ENCODE measurements at places on chromosomes 1 and 21.

DNA sequence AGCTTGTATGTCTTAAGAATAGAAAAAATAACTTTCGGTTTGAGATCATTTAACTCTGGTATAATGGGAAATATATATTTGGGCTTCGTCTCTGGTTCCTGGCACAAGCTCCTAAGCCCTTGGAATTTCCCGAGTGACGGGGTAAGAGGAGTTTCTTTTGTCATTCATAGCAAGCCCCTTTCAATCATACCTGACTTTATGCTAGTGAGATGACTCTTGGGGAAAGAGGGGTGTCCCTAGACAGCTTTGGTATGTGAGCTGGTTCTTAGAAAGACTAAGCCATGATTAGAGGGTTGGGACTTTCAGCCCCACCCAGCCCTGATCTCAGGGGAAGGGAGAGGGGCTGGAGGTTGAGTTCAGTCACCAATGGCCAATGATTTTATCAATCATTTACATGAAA is 13.9 kb upstream of the MTARC1 start:
- no peak for DNase-seq

DNA sequence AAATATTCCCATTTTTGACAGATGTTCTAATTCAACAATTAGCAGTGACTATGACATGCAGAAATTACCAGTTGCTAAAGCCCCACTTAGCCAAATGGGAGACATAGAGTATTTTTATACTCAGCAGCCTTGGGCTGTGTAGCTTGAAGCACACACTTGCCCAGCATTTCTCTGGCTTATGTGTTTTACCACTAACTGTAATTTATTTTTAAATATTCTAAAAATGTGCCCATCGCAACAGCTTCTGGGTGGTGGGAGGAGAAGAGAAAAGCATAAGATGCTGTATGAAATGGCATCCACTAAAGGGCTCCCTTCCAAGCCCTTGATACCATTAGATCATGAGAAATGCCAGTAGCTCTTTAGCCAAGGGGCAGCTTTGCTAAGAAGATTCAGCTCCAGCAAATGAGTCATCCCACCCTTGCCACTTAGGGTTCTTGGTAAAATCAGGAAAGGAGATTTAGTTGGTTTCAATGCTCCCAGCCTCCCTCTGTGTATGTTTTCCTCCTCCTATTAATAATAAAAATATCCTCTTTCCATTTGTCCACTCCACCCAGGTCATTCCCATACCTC is 462.7 kb upstream of the DEPDC1 start:
- no peak for DNase-seq

- DNase-seq: no peak
These were observed 30.7 kb upstream of the CD34 start for GRCh38 chr1:207941665-207942064.

DNA sequence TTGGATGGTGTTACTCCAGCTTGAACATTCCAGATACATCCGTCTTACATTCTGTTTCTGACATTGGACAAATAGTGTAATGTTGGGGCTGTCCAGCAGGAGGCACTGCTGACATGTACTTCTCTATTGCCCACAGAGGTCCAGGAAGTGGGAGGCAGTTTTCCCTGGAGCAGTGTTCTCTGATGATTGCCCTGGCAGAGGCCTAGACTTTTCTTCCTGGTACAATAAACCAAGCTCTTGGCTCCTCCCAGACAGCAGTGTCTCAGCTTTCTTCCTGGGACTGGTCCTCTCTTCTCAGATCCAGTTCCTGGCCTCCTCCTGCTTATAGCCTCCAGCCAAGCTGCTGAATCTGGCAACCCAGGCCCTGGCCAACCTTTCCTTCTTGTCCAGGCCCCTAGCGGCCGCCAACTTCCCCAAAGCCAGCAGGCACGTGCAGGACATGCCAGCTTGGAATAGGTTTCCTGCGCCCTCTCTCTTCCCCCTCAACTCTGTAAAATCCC is 14.9 kb upstream of the IFNLR1 start:
- DNase-seq: peak; percentile 87

GRCh38 chr1:182259229-182259872 is 132.2 kb downstream of the GLUL start:
- DNase-seq: no peak

DNA sequence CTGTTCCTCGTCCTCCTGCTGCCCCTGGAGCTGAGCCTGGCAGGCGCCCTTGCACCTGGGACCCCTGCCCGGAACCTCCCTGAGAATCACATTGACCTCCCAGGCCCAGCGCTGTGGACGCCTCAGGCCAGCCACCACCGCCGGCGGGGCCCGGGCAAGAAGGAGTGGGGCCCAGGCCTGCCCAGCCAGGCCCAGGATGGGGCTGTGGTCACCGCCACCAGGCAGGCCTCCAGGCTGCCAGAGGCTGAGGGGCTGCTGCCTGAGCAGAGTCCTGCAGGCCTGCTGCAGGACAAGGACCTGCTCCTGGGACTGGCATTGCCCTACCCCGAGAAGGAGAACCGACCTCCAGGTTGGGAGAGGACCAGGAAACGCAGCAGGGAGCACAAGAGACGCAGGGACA is 14.8 kb downstream of the DRAXIN start:
- DNase-seq: no peak

DNA sequence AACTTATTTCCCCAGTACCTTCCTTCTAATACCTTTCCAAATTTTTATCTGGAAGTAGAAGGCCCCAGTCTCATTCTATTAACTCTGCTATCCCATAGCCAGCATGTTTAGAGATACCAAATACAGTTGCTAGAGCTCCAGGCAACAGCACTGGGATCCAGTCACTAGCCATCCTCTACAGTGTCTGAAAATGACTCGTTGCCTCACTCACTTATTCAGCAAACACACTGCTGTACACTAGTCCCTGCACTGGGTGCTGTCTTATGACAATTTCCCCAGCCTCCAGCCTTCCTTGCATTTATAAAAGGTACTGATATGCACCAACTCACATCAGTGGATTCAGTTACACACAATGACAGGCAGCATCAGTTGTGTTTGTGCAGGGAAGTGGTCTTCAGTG is 179.0 kb downstream of the DSCAM start:
- no peak for DNase-seq

- no peak for DNase-seq
These were observed 29.3 kb downstream of the COP1 start for GRCh38 chr1:176177764-176178163.

GRCh38 chr1:111656086-111657017 is 36.8 kb downstream of the RAP1A start:
- DNase-seq: peak; percentile 77

DNA sequence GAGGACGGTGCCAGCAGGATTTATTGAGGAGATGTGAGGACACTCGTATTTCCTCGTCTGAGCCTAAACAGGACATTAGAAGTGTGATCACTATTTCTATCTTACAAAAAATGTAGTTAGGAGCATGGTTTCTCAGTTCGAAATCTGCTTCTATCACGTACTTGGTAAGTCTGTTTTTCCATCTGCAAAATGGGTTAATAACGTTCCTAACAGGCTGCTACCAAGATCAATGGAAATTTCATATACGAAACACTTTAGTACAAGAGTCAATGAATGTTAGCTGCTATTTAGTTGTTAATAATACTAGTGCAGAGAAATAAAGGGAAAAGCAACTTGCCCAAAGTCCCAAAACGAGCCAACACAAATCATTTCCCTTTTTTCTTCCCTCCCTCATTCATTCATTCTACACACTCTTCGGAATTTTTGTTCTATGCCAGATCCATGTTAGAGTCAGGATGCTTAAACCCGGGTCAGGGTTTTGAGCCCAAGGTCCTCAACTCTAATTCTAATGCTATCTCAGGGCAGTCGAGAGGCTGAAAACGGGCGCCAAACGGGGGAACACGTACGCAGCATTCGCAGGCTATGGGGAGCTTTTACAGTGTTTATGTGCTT is 608 bp downstream of the SNRNP40 start:
- no peak for DNase-seq

- DNase-seq: no peak
These were observed 2.9 kb upstream of the PLA2G2F start for GRCh38 chr1:20136249-20136648.

GRCh38 chr1:83942914-83943313 is 56.0 kb downstream of the TTLL7 start:
- no peak for DNase-seq

DNA sequence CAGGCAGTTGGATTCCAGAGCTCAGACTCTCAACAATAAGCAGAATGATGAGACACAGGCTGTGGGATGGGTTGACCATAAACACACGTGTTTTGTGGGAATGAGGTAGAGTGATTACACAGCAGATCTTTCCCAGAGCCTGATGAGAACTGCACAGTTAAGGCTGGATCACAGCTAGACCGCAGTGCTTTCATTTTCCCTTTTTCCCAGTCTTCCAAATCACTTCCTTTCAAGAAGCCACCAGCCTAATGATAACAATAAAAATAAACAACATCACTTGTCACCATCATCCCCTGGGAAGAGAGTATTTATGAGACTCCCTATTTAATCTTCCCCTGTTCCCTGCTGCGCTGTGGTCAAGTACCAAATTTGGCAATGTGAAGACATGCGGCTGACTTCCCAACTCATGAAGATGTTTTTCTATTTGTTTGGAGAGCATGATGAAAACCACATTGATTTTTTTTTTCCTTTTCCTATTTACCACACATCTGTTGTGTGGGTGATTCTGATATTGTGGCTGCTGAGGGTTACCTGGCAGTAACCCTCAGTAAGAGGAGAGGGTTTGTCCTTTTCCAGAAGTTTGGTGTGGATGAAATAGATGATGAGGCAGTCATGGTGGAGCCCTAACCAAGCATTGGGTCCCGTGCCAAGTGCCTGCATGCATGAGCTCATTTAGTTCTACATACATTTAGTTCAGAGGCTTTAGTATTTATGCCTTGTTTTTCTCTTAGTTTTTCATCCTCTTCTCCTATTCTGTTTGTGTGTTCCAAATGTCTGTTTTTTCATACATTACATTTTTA is 248.9 kb upstream of the HOOK1 start:
- DNase-seq: no peak

- DNase-seq: no peak
These were observed 1.1 kb upstream of the MARCKSL1 start for GRCh38 chr1:32336963-32337675.

DNA sequence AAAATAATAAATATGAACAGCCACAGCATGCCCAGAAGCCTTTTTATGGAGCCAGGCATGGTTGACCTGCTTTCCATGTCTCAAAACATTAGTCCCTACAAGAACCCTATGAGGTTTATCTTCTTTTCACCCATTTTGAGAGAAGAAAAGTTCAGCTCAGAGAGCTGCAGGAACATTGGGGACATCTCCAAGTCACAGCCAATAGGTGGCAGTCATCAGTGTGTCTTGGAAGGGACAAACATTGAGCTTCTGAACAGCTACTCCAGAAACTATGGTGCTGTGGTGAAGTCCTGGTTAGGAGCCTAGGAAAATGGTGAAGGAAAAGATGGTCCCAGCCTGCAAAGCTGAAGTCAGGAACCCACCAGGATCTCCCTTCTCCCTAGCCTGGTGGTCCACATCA is 73.6 kb downstream of the JMJD4 start:
- no peak for DNase-seq

GRCh38 chr1:4071653-4072052 is 171.6 kb upstream of the C1orf174 start:
- DNase-seq: peak; percentile 98

GRCh38 chr1:211705467-211706091 is 30.2 kb upstream of the NEK2 start:
- peak; percentile 57 for DNase-seq

DNA sequence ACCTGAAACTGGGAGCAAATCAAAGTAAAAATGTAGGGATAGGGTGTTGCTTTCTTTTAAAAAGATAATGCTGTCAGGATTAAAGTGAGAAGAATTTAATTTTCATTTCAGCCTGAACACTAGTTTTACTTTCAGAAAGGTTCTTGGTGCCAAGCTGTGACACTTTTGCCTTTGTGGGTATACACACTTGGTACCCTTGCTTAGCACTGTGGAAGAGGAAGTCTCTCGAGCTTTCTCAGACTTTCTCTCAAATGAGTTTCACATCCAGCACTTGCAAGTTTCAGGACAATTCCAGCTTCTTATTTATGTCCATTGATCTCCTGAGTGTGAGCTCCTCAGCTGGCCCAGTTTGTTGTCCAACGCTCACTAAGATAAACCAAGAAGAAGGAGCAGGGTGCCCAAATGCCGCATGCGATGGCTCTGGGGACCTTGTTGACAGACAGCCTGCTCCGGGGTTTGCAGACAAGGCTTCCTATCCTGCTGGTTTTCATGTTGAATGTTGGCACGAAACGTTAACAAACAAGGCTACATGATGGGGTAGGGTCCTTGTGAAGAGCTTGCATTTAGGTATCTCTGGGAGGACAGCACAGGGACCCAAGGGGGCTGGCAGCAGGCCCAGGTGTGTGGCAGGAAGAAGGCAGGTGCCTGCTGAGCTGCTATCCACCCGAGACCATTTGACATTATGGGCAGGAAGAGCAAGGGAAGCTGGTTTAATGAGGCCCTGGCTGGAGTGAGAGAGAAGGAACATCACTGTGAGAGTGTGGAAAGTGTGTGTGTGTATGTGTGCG is 79.7 kb downstream of the POFUT2 start:
- no peak for DNase-seq

GRCh38 chr21:33434770-33435360 is 31.7 kb downstream of the IFNGR2 start:
- no peak for DNase-seq

DNA sequence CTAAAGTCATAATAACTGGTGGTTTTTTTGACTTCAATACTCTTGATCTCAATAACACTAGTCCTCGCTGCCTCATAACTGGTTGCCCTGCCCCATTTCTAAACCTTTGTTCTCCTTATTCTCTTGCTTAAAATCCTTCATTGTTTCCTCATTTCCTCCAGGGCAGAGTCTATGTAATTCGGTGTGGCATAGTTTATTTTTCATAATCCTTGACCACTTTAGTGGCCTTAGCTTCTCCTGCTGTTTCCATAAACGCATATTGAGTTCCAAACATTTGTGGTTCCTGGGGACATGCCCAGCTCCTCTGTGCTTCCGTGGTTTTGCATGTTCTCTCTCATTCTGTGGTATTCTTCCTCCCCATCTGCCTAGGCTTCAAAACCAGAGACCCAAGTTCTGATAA is 19.0 kb upstream of the TLCD4 start:
- no peak for DNase-seq

DNA sequence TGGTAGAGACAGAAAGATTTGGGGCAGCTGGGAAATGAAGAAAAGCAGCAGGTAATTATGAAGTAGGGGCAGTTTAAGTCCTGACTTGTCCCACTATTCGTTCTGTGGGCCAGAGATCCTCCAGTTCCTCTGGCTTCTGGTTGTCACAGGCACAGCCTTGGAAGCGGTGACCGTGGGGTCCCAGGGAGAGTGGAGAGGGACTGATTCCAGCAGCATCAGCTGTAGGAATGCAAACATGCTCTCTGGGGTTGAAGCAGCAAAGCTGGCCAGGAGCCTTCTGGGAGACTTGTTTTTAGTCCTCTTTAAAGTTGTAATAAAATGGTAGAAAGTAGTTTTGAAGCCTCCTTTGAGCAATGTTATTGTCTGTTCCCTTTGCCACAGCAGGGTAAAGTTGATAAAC is 488.0 kb downstream of the LMO4 start:
- no peak for DNase-seq

GRCh38 chr1:186680245-186681061 is at the start of gene PTGS2:
Gene PTGS2, minus strand, starts transcription at chr1:186680423. Its CDS starts 133 bp downstream, at chr1:186680290.
- peak; percentile 91 for DNase-seq

Measured in NCI-H82 (cell line).